Upper lobe of left lung (tissue), 6 donors: ENCODE measurements at places on chromosomes 2 and 18. TPM values are rescaled to one million over a fixed set of nuclear protein-coding genes. Genes with fewer than 3 reads are reported as not detected.
A peak's percentile ranks its signal among the peaks of the same experiment; 100 is the strongest.

ACMSD gene
- not detected for total RNA-seq

DNA sequence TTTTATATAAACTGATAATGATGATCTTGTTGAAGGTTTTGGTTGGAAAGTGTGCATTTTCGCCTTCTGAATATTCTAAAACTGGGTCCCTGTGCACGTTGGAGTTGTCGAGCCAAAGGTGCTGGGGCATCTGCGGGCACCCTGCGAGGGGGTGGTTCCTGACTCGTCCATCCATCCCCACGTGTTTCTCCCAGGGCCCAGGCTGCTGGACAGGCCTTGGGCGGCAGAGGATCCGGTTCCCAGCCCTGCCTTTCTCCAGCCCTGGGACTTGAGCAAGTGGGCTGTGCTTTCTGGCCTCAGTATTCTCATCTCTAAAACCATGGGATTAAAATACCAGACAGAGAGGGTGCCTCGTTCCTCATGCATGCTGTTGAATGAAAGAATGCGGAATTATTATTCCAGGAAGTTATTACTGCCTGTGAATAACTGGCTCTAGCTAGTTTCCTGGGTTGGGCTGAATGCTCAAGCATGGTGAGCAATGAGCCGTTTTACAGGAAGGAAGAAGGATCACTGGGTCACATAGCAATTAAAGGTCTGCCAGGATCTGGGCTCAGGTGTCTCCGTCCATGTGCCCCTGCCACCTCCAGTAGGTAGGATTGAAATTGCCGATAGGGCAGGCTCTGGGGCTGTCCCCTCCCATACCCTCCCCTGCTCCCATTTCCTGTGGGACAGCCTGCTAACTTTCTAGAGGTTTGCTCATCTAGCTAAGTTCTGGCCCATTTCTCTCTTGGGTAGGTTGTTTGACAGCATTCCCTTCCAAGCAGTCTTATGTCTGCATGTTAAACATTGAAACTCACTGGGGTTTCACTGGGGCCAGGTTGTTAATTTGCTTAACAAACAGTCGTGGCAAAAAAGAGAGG, 77.2 kb upstream of the HS6ST1 start:
- no peaks in the 10 kb centered on the region for H3K27me3 ChIP-seq
- H3K27ac ChIP-seq: no peak overlapping the region
- no peak overlapping the region for H3K4me3 ChIP-seq
- H3K36me3 ChIP-seq: no peaks in the 10 kb centered on the region
- H3K4me1 ChIP-seq: no peaks in the 10 kb centered on the region
- DNase-seq: peak; percentile 10

- no peak overlapping the region for H3K27ac ChIP-seq
- H3K36me3 ChIP-seq: no peaks in the 10 kb centered on the region
- DNase-seq: no peak
- H3K27me3 ChIP-seq: no peaks in the 10 kb centered on the region
- no peak overlapping the region for H3K4me3 ChIP-seq
Observed at GRCh38 chr18:2146092-2146491, 425.2 kb downstream of the METTL4 start.

DNA sequence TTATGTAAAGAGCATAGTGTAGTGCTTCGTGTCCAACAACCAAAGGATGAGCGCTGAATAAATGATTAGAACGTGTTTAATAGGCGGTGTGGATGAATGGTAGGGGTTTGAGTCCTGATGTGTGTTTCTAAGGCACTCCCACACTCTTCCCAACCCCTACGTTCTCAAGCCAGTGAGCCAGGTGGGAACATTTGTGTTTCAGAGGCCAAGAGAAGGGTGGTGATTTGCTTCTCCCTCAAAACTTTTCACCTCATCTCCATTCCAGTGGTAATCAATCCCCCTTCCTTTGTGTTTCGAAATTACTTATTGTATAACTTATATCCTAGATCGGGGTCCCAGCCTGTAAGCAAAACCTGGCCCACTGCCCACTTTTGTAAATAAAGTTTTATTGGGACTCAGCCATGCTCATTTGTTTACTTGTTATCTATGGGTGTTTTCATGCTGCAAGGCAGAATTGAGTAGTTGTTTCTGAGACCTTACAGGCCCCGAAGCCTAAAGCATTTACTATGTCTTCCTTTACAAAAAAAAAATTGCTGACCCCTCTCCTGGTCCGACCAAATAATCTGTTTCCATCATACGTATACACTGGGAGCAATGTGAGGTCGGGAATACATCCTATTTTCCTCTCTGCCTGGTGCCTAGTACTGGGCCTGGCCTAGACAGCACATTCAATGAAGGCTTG, 150.8 kb upstream of the MYCN start:
- H3K4me1 ChIP-seq: no peaks in the 10 kb centered on the region
- no peak for DNase-seq
- no peak overlapping the region for H3K27ac ChIP-seq
- no peak overlapping the region for H3K4me3 ChIP-seq
- no peaks in the 10 kb centered on the region for H3K36me3 ChIP-seq

- no peak overlapping the region for H3K27ac ChIP-seq
- H3K4me1 ChIP-seq: peaks cover 5% of the 10 kb centered on the region
- no peak overlapping the region for H3K4me3 ChIP-seq
- H3K36me3 ChIP-seq: no peaks in the 10 kb centered on the region
Observed at GRCh38 chr2:133437492-133437891, 130.8 kb downstream of the NCKAP5 start.

DNA sequence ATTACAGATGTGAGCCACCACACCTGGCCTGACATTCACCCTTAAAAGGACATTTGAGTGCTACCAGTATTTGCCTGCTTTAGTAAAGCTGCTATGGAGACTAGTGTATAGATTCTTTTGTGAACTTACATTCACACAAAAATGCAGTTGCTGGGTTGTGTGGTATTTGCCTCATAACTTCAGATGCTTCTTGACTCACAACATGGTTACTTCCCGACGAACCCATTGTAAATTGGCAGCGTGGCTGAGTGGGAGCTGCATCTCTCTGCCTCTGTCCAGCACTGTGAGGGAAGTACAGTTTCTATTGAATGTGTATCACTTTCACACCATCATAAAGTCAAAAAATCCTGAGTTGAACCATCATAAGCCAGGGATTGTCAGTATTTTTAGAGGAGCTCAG, 56.9 kb downstream of the RRM2 start:
- no peaks in the 10 kb centered on the region for H3K36me3 ChIP-seq
- no peak overlapping the region for H3K4me3 ChIP-seq
- no peak for DNase-seq
- H3K27me3 ChIP-seq: no peaks in the 10 kb centered on the region

GRCh38 chr2:239289545-239289944, 111.3 kb downstream of the HDAC4 start:
- DNase-seq: no peak
- no peak overlapping the region for H3K4me3 ChIP-seq
- no peaks in the 10 kb centered on the region for H3K27me3 ChIP-seq

UGT1A3 gene
- not detected for total RNA-seq

DNA sequence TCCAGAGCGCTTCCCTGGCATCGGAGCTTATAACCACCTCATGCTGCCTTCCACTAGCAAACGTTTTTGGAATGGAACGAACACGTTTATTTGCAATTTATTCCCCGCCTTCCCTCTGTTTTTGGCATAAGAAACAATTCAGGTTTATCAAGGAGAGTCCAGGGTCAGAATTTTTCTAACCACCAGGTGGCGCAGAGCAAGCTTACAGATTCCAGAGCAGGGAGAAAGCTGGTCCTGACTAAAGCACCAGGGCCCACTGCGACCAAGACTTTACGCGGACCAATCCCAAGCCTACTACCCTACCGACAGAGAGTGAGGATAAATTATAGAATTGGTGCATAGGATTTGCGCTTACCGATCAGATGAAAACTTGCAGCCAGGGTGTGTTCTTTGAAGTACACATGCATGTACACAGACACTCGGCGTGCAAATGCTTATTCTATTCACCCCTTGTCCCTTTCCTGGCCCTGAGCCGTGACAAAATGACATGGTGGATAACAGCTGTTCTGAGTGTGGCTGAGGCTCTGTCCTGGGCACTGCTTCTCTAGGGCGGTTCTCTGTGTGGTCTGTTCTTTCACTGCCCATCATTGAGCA, 34.7 kb downstream of the NAPG start:
- H3K36me3 ChIP-seq: peaks cover 9% of the 10 kb centered on the region
- H3K4me1 ChIP-seq: peaks cover 11% of the 10 kb centered on the region
- H3K27me3 ChIP-seq: no peaks in the 10 kb centered on the region
- H3K4me3 ChIP-seq: peak overlapping the region; percentile 37
- no peak for DNase-seq

DNA sequence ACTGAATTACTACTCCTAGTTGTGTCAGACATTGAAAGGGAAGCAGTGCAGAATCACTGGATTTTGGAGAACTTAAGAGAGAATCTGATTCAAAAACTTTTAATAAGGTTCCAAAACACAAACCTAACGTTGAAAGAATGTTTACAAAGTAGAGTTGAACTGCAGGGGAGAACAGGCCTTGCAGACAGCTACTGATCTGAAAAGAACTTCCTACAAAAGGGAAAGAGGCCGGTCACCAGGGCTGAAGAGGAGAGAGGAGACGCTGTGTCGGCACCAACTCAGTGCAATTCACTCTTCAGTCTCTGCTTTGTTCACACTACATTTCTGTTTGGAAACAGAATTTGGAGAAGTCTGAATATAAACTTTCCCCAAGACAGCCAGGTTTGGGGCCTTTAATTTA, 124.0 kb downstream of the GAREM1 start:
- H3K27me3 ChIP-seq: no peaks in the 10 kb centered on the region
- H3K36me3 ChIP-seq: no peaks in the 10 kb centered on the region
- H3K27ac ChIP-seq: peak overlapping the region; percentile 35
- H3K4me3 ChIP-seq: no peak overlapping the region
- DNase-seq: no peak
- H3K4me1 ChIP-seq: peaks cover 7% of the 10 kb centered on the region
